ENCODE measurements at places on chromosomes 1 and 21.
A peak's percentile ranks its signal among the peaks of the same experiment; 100 is the strongest.

GRCh38 chr1:21734526-21734925 lies 48.4 kb downstream of the USP48 start:
- no peak for DNase-seq

DNA sequence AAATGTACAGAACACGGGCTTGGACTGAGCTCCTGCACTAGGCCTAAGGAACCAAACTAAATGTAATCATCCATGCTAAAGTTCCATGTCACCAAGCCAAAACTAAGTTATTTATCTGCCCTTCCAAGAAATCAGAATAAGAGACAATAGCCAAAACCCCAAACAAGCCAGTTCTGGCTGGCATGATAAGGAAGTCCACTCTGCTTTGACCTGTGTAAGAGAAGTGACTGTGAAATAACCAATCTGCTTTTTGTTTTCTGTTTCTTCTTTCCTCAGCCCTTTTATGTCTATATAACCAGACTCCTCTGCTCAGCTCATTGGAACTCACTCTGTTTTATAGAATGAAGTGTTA lies 15.1 kb downstream of the PLPPR5 start:
- DNase-seq, result no peak

- DNase-seq, result no peak
Measured at GRCh38 chr1:77664939-77665516, 17.4 kb downstream of the ZZZ3 start.

DNA sequence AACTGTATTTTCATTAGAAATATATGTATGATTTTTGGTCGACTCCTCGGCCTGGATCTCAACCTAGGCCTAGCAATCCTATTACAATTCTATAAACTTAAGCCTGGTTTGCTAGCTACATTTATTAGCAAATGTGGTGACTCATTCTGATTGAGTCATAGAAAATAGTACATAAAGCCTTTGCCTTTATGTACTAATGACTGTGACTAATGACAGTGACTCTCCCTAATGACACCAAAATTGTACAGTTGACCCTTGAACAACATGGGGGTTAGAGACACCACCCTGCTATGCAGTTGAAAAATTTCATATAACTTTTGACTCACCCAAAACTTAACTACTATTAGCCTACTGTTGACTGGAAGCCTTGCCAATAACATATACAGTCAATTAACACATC lies 78.9 kb downstream of the CLEC20A start:
- DNase-seq, result peak; percentile 89

GRCh38 chr1:220391491-220391890 lies 119.2 kb upstream of the RAB3GAP2 start:
- DNase-seq, result no peak

DNA sequence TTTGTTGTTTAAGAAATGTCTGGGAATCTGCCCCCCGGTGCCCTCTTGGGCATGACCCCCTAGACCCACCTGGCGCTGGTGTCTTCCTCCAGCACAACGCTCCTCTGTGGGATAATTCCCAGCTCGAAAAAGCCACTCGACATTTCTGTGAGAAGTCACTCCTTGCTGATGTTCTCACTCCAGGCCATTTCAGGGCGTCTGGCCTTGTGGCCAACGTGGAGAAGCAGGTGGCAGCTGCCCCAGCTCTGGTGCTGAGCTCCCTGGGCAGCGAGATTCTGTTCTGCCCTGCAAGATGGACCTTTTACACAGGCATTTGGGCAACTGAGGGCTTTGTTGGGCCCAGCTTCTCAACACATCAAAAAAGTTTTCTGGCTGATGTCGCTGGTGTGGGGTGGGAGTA lies 147.7 kb upstream of the WNT4 start:
- DNase-seq, result no peak

DNA sequence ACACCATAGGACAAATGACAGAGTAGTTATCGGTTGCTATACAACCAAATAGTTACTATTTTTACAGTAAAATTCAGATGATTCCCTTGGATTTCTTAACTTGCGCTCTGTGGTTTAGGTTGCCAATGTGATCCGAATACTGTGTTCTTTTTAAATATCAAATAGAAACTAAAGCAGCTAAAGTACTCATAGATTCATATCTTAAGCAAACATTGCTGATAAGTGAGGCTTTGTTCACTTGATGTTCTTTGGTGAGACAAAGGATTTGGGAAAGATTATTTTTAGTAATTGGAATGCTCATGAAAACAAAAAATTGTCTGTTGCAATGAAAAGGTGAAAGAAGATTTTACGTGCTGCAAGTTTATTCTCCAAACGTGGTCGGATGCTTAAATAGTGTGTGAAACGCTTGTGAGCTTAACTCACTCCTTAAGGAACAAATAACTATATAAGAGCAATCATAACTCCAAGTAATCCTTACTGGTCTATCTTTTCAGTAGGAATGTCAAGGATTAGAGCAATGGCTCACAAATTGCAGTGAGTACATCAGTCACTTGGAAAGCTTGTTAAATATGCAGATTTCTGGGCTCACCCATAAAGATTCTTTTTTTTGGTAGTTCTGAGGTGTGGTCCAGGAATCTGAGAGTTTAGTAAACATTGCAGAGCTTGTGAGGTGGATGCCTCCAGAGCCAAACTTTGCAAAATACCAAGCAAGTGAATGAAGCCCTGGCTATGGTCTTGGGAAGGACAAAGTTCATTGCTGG lies 31.8 kb upstream of the PDC start:
- peak; percentile 6 for DNase-seq

DNA sequence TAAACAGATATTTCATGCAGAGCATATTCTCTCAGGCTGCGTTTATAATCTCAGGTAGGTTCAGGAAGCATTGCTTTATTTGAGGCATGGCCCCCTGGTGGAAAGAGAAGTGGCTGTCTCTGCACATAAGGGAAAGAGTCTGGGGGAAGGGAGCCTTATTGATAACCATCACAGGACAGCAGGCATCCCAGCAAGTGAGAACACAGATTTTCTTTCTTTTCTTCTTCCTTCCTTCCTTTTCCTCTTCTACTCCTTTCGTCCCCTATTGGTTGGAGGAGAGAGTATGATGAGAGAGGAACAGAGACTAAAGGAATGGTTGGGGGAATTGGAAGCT lies 21.9 kb downstream of the TSNAX start:
- DNase-seq, result peak; percentile 23

DNA sequence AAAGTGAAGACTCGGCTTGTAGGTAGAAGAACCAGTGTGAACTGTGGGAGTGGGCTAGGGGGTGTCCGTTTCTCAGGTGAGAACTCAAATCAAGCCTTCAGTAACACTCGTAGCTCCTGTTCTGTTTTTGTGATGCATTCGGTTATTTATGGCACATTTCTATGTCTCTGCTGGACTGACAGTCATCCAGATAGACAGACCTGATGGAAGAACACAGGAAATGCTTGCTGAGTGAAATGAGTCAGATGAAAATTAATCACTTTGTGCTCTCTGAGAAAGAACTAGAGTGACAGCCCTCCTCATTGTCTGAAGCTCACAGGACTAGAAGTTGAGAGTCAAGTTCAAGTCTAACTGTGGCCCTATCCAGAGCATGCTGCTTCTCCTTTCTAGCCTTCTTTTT lies 360.1 kb upstream of the PLXNA2 start:
- DNase-seq, result peak; percentile 49

- DNase-seq, result no peak
Measured at GRCh38 chr1:235357485-235358373, 9.5 kb upstream of the TBCE start.

DNA sequence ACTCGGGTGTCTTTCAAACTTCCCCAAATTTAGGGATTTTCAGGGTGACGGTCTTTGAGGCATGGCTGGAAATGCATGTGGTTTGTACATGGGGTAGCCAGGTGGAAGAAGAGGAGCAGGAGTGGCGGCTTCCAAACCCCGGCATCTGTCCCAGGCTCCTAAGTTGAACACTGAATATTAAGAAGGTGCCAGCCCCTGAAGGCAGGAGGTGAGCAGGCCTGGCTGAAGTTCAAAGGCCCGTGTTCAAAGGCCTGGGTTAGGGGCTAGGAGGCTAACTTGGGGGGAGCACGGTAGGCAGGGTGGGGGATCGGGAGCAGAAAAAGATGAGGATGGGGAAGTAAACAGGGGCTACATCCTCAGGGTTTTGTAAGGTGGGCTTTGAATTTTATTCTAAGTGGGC lies 42.8 kb downstream of the ELK4 start:
- no peak for DNase-seq
